Adrenal gland (tissue), 19 donors: ENCODE measurements at places on chromosomes 4 and X. TPM values are rescaled to one million over a fixed set of nuclear protein-coding genes. Genes with fewer than 3 reads are reported as not detected.

The ADRA2C gene
- 2.3 TPM for total RNA-seq

The JAKMIP1 gene
- total RNA-seq: not detected

The NAP1L2 gene
- 5.2 TPM for total RNA-seq

The MAGEA1 gene
- not detected for total RNA-seq

GRCh38 chrX:150450519-150451177, 87.5 kb downstream of the MAMLD1 start:
- peaks cover 5% of the 10 kb centered on the region for H3K27me3 ChIP-seq
- H3K27ac ChIP-seq: no peak overlapping the region
- no peak for DNase-seq
- no peak overlapping the region for H3K4me3 ChIP-seq
- no peaks in the 10 kb centered on the region for H3K4me1 ChIP-seq
- H3K36me3 ChIP-seq: no peaks in the 10 kb centered on the region

GRCh38 chrX:1336331-1336943, at the start of gene IL3RA:
Gene IL3RA, plus strand, starts transcription at chrX:1336785. Its CDS starts 4,981 bp downstream, at chrX:1341766.
- no peaks in the 10 kb centered on the region for H3K36me3 ChIP-seq
- no peaks in the 10 kb centered on the region for H3K27me3 ChIP-seq
- H3K4me1 ChIP-seq: no peaks in the 10 kb centered on the region
